Umbilical cord (tissue), 2 donors: ENCODE measurements at places on chromosomes 1 and 21.

DNA sequence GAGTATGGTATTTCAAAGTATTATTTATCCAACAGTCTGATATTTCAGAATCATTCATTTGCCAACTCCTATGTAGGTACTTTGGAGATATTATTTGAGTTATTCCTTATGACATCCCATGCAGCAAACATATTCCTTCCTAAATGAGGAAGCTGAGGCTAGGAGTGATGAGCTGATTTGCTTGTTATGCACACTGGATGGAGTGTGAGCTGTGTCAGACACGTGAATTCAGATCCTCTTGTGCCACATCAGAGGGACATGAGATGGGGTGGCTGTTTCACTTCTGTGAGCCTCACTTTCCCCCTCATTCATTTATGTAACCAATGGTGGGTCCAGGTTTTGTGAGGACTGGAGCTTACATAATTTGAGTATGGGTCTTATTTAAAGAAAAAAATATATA lies 215.9 kb downstream of the DISC1 start:
- no peak for DNase-seq

DNA sequence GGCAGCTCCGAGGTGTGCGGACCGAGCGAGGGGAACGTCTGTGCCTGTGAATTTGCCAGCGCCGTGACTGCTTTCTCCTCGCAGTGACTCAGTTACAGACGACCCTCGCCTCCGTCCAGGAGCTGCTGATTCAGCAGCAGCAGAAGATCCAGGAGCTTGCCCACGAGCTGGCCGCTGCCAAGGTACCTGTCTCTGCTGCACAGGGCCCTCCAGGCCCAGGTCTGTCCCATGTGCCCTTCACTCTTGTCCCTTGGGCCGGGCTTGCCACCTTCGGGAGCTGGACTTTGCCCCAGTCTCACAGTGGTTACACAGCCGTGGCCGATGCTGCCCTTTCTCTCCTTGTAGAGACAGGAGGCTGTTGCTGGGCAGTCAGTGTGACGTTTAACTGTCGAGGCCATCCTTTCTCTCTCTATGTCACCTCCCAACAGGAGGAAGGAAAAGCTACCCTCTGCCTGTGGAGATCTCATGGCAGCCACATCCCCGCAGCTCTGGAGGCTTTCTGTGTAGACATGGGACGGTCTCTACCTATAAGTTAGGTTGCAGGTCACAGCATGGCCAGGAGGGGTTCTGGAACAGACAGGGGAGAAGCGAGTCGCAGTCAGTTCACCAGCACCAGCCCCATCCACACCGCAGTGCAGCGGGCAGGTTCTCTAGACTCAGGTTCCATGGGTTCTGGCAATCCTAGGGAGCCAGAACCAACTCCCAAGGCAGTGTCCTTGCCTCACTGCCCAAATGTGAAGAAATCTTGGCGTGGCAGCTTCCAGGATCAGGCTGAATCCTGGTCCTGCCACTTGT lies 149.7 kb downstream of the PEX14 start:
- DNase-seq = no peak

DNA sequence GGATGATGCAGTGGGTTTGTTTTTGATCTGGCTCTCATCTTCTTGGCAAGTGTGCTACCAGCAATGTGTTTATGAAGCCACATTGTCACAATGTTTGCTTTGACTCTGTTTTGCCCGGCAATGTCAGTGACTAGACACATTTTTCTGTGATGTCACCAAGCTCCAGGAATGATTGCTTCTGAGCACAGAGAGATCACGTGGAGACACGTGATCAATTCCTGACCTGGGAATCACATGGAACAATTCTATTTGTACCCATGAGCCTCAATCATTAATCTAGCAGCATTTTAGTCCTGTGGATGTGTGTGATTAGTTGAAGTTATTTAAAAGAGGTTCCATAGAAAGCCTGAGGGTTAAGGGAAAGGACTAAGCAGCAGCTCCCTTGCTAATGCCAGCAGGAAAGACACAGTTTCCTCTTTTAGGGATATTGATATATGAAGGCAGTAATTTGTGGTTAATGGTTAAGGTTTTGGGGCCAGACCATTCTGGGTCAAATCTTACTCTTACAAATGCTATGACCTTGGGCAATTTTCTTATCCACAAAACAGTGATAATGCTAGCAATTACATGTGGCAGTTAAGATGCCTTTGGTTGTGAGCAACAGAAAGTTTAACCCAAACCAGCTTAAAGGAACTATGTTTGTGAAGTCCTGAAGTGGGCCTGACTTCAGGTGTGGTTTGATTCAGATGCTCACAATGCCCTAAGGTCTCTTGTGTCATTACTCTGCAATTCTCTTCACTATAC lies 59.0 kb downstream of the FASLG start:
- no peak for DNase-seq

DNA sequence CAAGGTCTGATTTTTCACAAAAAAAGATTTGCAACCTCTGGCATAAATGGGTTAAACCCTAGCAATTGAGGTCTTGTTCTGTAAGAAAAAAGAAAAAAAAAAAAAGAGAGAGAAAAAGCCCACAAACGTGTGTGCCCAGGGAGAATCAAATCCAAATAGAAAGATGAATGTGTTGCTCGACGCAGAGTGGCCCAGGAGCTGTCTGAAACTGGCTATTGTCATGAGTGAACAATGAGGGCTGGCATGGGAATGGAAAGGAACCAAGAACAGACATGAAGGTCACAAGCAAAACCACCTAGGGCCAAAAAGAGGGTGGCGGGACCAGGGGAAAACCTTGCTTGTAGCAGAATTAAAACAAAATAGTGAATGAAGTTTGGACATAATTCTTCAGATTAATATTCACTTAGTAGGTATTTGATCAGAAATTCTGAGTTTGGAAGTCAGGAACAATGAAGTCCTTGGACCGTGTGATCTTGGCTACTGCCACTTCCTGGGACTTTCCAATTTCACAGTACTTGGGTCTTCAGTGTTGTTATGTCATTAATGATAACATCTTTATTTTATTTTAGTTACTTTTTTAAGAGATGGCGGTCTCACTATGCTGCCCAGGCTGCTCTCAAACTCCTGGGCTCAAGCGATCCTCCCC lies 3.1 kb downstream of the ENO1 start:
- DNase-seq = no peak

DNA sequence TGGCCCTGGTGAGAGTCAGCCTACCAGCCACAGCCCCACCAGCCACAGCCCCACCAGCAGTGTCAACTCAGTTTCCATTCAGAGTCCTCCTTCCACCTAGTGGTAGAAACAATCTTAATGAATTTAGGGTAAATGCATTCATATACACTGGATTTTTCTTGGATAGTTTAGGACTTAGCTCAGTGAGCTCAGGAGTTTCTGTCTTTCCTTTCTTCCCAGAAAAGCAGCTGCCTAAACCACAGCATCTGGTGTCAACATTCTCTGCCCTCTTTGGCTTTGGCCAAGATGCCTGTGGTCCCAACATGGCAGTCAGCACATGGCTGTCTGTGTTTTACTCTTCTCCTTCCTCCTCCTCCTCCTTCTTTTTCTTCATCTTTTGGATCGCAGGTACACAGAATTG lies 94.0 kb downstream of the CLIC6 start:
- DNase-seq = no peak

GRCh38 chr21:34519016-34519415 lies 7.0 kb upstream of the KCNE1 start:
- DNase-seq = no peak

GRCh38 chr1:176691251-176692228 lies 228.6 kb downstream of the PAPPA2 start:
- DNase-seq = peak; percentile 54

GRCh38 chr1:54763816-54764132 lies 549 bp downstream of the PARS2 start:
- DNase-seq = no peak

DNA sequence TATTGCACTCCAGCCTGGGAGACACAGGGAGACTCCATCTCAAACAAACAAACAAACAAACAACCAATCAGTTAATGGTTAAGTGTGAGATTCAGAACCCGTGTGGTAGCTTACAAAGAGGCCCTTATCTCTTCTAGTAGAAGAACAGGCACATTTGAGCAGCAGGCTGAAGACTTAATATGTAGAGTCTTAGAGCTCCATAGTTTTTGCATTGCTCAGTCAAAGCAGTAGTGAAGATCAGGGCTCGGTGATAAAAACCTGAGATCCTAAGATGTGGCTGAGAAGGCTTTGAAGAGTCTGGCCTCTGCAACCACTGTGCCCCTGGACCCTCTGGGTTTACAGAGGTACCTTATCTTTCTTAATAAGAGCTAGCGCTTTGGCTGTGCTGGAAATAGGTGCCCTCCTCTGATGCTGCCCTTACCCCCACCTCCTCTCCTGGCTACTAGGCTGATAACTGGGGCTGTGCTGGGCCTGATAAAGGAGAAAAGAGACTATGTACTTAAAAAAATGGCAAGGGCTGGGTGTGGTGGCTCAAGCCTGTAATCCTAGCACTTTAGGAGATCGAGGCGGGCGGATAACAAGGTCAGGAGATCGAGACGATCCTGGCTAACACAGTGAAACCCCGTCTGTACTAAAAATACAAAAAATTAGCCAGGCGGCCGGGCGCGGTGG lies 10.5 kb upstream of the UCK2 start:
- DNase-seq = peak; percentile 78

- no peak for DNase-seq
Measured at GRCh38 chr1:22804406-22804805, 93.8 kb downstream of the EPHB2 start.

- no peak for DNase-seq
Measured at GRCh38 chr1:18114726-18115410, 7.3 kb downstream of the IGSF21 start.

- DNase-seq = peak; percentile 46
Measured at GRCh38 chr1:229114315-229114714, 156.6 kb upstream of the RAB4A start.
